ENCODE measurements at places on chromosomes 6 and 20.

DNA sequence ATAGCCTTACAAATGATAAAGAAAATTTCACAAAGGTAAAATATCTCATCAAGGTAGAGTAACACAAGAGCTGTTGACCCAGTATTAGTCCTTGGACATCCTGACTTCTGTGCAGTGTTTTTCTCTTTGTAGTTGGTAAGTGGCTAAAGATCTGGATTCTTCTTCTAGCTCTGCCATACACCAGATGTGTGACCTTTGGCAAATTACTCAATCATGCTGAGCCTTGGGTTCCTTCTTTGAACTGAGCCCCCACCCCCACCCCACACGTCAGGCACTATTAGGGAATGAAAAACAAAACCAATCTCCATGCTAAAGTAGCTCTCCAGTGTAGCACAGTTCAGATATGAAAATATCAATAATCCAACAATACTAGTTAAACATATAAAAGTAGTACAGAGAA, 15.1 kb upstream of the TRIM39 start:
- DNase-seq, result no peak

- no peak for DNase-seq
These were observed 37.5 kb downstream of the NOX3 start for GRCh38 chr6:155418017-155418761.

GRCh38 chr20:34948030-34948429, 7.6 kb downstream of the GSS start:
- no peak for DNase-seq

- no peak for DNase-seq
These were observed 508 bp upstream of the METTL24 start for GRCh38 chr6:110358553-110359160.

GRCh38 chr6:49541210-49541724, 9.2 kb upstream of the C6orf141 start:
- DNase-seq, result no peak

GRCh38 chr6:1088492-1089001, 223.4 kb upstream of the FOXQ1 start:
- no peak for DNase-seq

DNA sequence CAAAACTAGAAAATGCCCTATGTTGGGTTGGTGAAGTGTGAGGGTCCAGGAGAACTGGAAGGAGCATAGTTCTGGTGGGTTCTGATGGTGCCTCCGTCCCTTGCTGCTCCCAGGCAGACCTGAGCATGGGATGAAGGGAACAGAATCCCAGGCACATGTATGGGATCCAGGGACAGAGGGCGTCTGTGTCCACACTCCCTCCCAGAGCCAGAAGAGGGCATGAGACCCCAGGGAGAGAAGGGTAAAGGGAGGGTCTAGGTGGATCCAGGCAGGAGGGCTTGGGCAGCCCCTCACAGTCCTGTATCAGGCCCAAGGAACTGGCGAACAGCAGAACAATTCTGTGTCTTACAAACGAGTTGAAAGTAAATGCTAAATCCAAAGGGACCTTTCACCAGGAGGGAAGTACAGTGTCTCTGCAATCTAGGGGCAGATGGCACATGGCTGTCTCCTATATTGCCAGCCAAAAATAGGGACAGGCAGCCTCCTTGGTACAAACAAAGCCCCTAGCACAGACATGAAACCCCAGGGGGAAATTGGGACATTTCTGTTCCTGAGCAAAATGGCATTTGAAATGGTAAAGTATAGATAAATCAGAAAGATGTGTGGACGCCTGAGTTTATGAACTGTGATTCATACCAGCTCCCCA, 2.5 kb upstream of the BPIFA1 start:
- DNase-seq, result no peak

- peak; percentile 49 for DNase-seq
These were observed 127.5 kb downstream of the CDKAL1 start for GRCh38 chr6:20661721-20662120.

All from kidney (tissue), 22 donors.